M059J (cell line): ENCODE measurements at places on chromosomes 16 and 17.

- DNase-seq: no peak
Measured at GRCh38 chr16:90083139-90083538, 6.0 kb upstream of the PRDM7 start.

DNA sequence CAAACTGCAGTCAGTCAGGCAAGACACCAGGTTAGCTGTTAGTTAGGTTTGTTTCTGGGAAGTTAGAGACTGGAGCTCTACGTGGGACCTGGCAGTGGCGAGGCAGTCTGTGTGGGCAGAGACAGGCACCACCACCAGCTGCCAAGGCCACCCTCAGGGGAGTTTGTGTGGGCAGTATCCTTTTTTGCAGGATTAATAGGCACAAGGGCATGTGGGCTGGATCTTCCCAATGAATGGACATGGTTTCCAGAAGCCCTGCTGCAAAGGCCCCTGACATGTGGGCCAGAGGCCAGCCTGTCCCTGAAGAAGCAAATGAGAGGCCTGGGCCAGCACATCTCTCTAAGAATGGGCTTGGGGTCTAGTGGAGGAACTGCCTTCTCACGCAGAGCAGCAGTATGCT is 19.2 kb upstream of the SREBF1 start:
- DNase-seq: no peak

- DNase-seq: no peak
Measured at GRCh38 chr16:31224092-31224955, 7.4 kb upstream of the PYDC1 start.

DNA sequence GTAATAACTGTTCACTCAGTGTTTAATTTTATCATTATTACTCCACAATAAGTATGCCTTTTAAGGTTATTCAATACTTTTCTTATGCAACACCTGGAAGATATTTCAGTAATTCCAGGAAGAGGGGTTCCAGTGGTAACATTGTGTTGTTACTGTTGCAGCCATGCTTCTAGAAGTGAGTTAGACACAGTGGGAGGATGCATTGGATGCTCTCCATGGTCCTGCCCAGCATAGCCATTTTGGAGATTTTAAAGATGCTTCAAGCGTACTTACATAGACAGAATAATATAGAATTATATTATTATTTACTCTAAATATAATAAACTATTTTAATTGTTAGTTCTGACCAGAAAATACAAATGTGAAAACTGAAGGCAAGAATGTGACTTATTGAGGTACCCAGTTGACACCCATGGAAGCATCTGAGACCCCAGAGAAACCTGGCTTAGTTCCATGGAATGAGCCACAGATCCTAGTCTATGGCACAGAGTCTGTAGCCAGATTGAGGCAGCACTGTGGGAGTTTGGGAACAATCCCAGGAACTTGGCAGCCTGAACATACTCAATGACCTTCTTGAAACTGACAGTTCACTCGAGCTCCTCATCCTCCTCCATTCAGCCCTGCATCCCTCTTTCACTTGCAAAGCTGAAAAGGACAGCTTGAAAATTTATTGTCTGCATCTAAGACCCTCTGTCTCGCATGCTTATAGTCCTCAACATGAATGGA is 190.1 kb upstream of the HS3ST4 start:
- peak; percentile 1 for DNase-seq

- DNase-seq: peak; percentile 100
Measured at GRCh38 chr17:81394921-81395599, at the start of gene BAHCC1. BAHCC1 (plus strand) TSS chr17:81395457; CDS start chr17:81399740, 4,283 bp downstream.
